ENCODE measurements at places on chromosomes 5 and 9. TPM values are rescaled to one million over a fixed set of nuclear protein-coding genes. Genes with fewer than 3 reads are reported as not detected.

The IRGM gene
- 0.09 TPM for total RNA-seq

The SHOC1 gene
- not detected for total RNA-seq

The FCHO2 gene
- 13.9 TPM for total RNA-seq

The SPRY4 gene
- total RNA-seq: 3.0 TPM

The ENHO gene
- total RNA-seq: 0.26 TPM

The ST8SIA4 gene
- 0.09 TPM for total RNA-seq

The FANCC gene
- total RNA-seq: 3.9 TPM

The CEMIP2 gene
- 18.4 TPM for total RNA-seq

The TOPORS gene
- 26.6 TPM for total RNA-seq

The FOXD4L6 gene
- not detected for total RNA-seq

The PCDHB13 gene
- total RNA-seq: 0.94 TPM

The PCSK5 gene
- 4.7 TPM for total RNA-seq

The PRSS3 gene
- total RNA-seq: 47.3 TPM

The PPP3R2 gene
- total RNA-seq: 0.09 TPM

The CCL28 gene
- 1.4 TPM for total RNA-seq

The SPATA31E1 gene
- total RNA-seq: not detected

The FOCAD gene
- 53.7 TPM for total RNA-seq

The SURF4 gene
- 359 TPM for total RNA-seq

The TMC1 gene
- under 0.01 TPM for total RNA-seq

The ZNF354B gene
- 7.7 TPM for total RNA-seq

The BARHL1 gene
- not detected for total RNA-seq

The PCDHGA1 gene
- total RNA-seq: 1.3 TPM

The NUTM2F gene
- not detected for total RNA-seq

The PKD2L2 gene
- not detected for total RNA-seq

The ARID3C gene
- total RNA-seq: not detected

The RACK1 gene
- total RNA-seq: 4,132 TPM

The ZBED3 gene
- total RNA-seq: 1.4 TPM

The ZBTB34 gene
- 4.1 TPM for total RNA-seq

The CREB3 gene
- total RNA-seq: 50.1 TPM

The PTPRD gene
- 13.1 TPM for total RNA-seq

The ASPN gene
- total RNA-seq: 11.2 TPM

The TTF1 gene
- 8.6 TPM for total RNA-seq

The CCNJL gene
- under 0.01 TPM for total RNA-seq
